ENCODE measurements at places on chromosomes 13 and 19.

GRCh38 chr19:4430760-4431159 lies 26.8 kb downstream of the UBXN6 start:
- DNase-seq, result no peak

DNA sequence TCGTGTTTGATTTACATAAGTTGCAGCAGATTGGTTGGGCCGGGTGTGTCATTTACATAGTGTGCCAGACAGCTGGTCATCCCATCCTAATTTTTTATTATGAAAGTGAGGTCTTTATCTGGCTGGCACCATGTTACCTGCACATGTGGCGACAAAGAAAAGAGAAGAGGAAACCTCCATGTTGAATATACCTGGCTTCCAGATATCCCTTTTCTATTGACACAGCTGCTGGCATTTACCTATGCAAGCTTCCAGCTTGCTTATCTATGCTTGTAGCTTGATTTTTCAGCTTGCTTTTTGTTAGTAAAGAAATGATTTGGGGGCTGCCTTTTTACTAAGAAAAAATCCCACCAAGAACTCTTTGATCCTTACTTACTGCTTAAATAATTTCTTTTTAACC lies 681.3 kb upstream of the SLITRK1 start:
- no peak for DNase-seq

GRCh38 chr19:45745606-45746005 lies 12.4 kb downstream of the MEIOSIN start:
- no peak for DNase-seq

DNA sequence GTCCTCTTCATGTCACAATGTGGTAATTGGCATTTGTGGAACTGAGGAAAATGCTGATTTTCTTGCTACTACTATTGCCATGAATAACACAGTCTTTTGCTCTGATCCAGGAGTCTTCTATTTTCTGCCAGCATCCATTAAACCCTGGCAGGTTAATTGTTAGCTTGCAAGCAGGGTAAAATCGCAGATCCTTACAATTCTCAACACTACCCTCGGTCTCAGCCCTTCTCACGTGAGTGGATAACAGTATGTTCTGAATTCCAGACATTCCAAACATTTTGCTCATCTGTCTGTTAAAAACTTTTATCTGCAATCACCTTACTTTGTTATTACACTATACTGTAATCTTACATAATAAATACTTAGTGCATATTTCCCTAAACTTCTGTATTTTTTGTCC lies 251.3 kb upstream of the ATXN8OS start:
- DNase-seq, result no peak

GRCh38 chr19:55809381-55810058 lies 22.3 kb downstream of the NLRP11 start:
- DNase-seq, result no peak

DNA sequence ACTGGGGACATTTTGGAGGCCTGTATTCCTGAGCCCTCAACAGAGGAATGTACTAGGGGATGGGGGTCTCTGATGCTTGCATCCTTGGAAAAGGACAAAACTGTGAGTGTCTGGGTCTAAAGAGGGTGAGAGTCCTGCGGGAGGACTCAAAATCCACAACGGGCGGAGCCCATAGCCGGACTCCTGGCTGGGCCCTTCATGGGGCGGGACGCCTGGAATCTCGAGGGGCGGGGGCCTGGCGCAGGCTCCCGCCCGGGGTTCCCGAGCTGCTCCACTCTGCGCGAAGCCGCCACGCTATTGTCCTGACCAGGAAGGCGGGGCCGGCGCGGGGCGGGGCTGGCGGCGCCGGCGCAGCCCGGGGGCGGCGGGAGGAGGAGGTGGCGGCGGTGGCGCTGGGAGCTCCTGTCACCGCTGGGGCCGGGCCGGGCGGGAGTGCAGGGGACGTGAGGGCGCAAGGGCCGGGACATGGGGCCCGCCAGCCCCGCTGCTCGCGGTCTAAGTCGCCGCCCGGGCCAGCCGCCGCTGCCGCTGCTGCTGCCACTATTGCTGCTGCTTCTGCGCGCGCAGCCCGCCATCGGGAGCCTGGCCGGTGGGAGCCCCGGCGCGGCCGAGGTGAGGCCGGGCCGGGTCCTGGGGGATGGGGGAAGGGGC lies at the start of gene APLP1:
Gene APLP1 (plus strand): TSS at position 403 of the 651 bp plus-strand sequence. CDS start 63 bp downstream, at position 466.
- DNase-seq, result peak; percentile 28

- DNase-seq, result no peak
These were observed 25.9 kb downstream of the ELAVL1 start for GRCh38 chr19:7979559-7979958.

DNA sequence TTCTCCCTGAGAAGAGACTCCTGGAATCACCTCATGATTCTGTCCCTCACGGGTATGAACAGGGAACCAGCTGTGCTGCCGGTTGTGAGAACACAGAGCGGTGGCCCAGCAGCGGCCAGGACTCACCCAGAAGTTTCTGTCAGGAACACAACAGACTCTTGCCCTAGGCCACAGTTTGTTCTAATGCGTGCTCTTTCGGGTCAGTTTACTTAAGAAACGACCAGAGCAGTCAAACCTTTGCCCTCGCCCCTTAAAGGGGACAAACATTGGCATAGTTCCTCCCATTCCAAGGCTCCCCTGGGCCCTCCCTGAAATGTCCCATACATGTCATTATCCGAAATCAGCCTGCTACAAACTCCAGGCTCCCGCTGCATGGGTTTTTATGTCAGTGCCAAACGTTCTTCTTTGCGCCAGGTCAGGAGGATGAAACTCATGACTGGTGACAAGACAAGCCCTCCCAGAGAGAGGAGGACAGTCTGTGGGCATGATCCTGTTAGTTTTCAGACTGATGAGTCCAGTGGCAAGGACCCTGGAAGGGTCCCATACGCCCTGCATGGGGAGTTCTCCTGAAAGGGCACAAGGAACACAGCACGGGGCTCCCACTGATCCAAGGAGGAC lies 18.3 kb downstream of the ZIC5 start:
- no peak for DNase-seq

- no peak for DNase-seq
These were observed 135.2 kb downstream of the PTPRS start for GRCh38 chr19:5205381-5205780.

DNA sequence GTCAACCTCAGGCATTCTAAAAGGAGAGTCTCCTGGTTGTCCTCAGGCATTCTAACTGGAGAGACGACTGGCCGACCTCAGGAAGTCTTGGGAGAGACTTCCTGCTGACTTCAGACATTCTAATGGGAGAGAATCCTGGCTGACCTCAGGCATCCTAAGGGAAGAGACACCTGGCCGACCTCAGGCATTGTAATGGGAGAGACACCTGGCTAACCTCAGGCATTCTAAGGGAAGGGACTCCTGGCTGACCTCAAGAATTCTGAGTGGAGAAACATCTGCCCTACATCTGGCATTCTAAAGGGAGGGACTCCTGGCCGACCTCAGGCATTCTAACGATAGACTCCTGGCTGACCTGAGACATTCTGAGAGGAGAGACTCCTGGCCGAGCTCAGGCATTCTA lies 1353.3 kb downstream of the UQCRFS1 start:
- no peak for DNase-seq

- DNase-seq, result no peak
These were observed 7.5 kb downstream of the TEX29 start for GRCh38 chr13:111327730-111328573.

DNA sequence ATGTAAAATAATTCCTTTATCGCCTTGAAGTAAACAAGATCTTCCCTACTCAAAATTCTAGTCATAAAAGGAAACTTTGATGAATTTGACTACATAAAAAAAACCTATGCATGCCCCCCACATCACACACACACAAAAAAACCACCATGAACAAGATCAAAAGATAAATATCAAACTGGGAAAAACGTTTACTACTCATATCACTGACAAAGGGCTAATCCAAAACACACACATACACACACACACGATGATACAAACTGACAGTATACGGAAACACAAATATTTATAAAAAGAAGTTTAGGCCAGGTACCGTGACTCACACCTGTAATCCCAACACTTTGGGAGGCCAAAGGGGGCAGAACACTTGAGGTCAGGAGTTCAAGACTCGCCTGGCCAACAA lies 61.9 kb downstream of the TSC22D1 start:
- no peak for DNase-seq

GRCh38 chr19:55276720-55277430 lies 3.0 kb downstream of the HSPBP1 start:
- no peak for DNase-seq

DNA sequence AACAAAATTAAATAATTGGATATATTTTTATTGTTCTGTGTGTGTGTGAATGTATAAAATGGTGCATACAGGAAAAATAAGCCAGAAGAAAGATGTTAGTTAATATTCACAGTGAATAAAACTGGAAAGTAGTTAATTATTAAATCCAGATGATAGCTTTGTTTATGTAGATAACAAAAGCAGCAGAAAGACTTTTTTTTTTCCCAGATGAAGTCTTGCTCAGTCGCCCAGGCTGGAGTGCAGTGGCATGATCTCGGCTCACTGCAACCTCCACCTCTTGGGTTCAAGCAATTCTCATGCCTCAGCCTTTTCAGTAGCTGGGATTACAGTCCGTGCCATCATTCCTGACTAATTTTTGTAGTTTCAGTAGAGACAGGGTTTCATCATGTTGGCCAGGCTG lies 140.1 kb downstream of the ZNF486 start:
- DNase-seq, result no peak

Data from activated CD8-positive, alpha-beta memory T cell treated with anti-CD3 and anti-CD28 coated beads for 4 hours (primary cell).